Hepatocyte (in vitro differentiated cells): ENCODE measurements at places on chromosomes 5 and 9.
A peak's percentile ranks its signal among the peaks of the same experiment; 100 is the strongest.

DNA sequence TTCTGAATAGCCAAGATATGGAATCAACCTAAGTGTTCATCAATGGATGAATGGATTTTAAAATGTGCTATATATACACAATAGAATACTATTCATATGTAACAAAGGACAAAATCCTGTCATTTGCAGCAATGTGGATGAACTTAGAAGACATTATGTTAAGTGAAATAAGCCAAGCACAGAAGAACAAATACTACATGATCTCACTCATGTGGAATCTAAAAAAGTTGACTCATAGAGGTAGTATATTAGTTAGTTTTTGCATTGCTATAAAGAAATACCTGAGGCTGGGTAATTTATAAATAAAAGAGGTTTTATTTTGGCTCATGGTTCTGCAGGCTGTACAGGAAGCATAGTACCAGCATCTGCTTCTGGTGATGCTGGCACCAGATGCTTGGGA, 8.1 kb downstream of the CATSPER3 start:
- H3K36me3 ChIP-seq, result no peaks in the 10 kb centered on the region
- H3K27ac ChIP-seq, result no peak overlapping the region
- DNase-seq, result no peak
- H3K27me3 ChIP-seq, result no peaks in the 10 kb centered on the region
- no peak overlapping the region for H3K4me3 ChIP-seq

- no peaks in the 10 kb centered on the region for H3K4me1 ChIP-seq
- H3K4me3 ChIP-seq, result no peak overlapping the region
- no peak overlapping the region for H3K27ac ChIP-seq
- no peaks in the 10 kb centered on the region for H3K27me3 ChIP-seq
- DNase-seq, result no peak
Observed at GRCh38 chr9:99335280-99335679, 113.2 kb downstream of the SEC61B start.

DNA sequence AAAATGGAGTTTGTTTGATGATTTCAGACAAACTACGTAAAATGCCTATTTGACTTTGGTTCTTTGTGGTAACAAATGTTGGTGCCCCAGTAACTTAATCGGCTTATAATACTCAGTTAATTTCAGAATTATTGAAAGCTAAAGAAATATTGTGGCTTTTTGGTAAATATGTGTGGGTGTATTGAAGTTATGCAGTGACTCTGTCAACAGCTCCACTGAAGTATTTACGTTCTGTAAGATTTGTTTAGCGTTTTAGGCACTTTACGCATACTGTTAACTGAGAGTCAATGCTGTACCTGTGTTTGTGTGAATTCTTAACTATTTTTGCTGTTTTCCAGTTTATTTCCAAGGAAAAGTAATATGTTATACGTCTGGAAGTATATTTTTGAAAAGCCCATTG, 2.2 kb downstream of the RAD23B start:
- no peak for DNase-seq
- peak overlapping the region; percentile 98 for H3K27ac ChIP-seq
- H3K4me3 ChIP-seq, result peak overlapping the region; percentile 65
- peaks cover 7% of the 10 kb centered on the region for H3K4me1 ChIP-seq

GRCh38 chr9:87148331-87149104, 201.2 kb upstream of the GAS1 start:
- H3K27ac ChIP-seq, result peak overlapping the region; percentile 70
- peak; percentile 86 for DNase-seq
- no peak overlapping the region for H3K4me3 ChIP-seq

GRCh38 chr9:74724317-74724716, 163.4 kb downstream of the TRPM6 start:
- H3K4me1 ChIP-seq, result no peaks in the 10 kb centered on the region
- H3K27ac ChIP-seq, result no peak overlapping the region
- H3K27me3 ChIP-seq, result no peaks in the 10 kb centered on the region
- no peak overlapping the region for H3K4me3 ChIP-seq
- peak; percentile 6 for DNase-seq

GRCh38 chr5:157384971-157385709, 74.9 kb upstream of the NIPAL4 start:
- H3K4me3 ChIP-seq, result no peak overlapping the region
- H3K27me3 ChIP-seq, result no peaks in the 10 kb centered on the region
- H3K36me3 ChIP-seq, result no peaks in the 10 kb centered on the region

DNA sequence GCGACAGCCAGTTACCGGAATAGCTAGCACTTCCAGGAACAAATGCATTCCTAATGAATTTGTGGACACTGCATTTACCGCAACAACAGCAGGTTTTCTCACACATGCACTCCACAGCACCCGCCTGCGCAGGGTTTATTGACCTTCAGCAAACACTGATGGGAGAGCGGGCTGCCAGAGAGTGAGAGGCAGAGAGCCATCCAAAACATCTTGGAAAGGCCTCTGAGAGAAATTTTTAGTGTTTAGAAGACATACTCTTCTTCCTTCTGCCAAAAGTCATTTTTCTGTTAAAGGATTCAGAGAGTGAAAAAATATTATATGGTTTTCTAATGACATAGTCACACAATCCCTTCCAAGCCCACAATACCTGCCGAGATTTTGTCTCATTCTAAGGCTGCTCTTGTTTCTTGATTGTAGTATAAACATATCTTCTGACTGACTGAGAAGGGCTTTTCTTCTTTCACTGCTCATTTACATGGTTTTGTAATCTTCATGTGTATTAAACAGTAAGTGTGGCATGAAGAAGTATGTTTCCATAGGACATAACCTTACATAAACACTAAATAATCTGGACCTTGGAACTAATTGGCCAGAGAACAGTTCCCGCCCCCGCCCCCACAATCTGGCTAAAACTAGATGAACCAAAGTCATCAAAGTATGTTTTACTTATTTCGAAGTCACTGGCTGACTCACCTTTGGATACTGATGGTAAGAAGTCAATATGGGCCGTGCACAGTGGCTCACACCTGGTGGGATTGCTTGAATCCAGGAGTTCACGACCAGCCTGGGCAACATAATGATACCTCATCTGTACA, 432.5 kb upstream of the MEF2C start:
- no peaks in the 10 kb centered on the region for H3K36me3 ChIP-seq
- no peak overlapping the region for H3K4me3 ChIP-seq
- DNase-seq, result peak; percentile 41
- peak overlapping the region; percentile 73 for H3K27ac ChIP-seq
- H3K4me1 ChIP-seq, result peaks cover 17% of the 10 kb centered on the region
- no peaks in the 10 kb centered on the region for H3K27me3 ChIP-seq

- DNase-seq, result peak; percentile 45
- no peak overlapping the region for H3K4me3 ChIP-seq
- no peaks in the 10 kb centered on the region for H3K36me3 ChIP-seq
- H3K27me3 ChIP-seq, result no peaks in the 10 kb centered on the region
Observed at GRCh38 chr9:14935964-14936363, 25.7 kb upstream of the FREM1 start.

GRCh38 chr5:126972062-126972895, 58.1 kb downstream of the MARCHF3 start:
- no peak overlapping the region for H3K27ac ChIP-seq
- H3K4me3 ChIP-seq, result no peak overlapping the region
- no peaks in the 10 kb centered on the region for H3K27me3 ChIP-seq

- H3K4me1 ChIP-seq, result peaks cover 12% of the 10 kb centered on the region
- peak overlapping the region; percentile 89 for H3K27ac ChIP-seq
- H3K27me3 ChIP-seq, result no peaks in the 10 kb centered on the region
- H3K4me3 ChIP-seq, result peak overlapping the region; percentile 71
- no peaks in the 10 kb centered on the region for H3K36me3 ChIP-seq
- DNase-seq, result no peak
Observed at GRCh38 chr5:119071561-119071995, 691 bp downstream of the DMXL1 start.

- H3K27me3 ChIP-seq, result no peaks in the 10 kb centered on the region
- H3K36me3 ChIP-seq, result no peaks in the 10 kb centered on the region
- no peak overlapping the region for H3K27ac ChIP-seq
- peak; percentile 21 for DNase-seq
- H3K4me3 ChIP-seq, result no peak overlapping the region
Observed at GRCh38 chr9:121784731-121785411, 133.4 kb downstream of the DAB2IP start.

- no peak overlapping the region for H3K4me3 ChIP-seq
- no peak for DNase-seq
- no peaks in the 10 kb centered on the region for H3K27me3 ChIP-seq
- no peaks in the 10 kb centered on the region for H3K36me3 ChIP-seq
Observed at GRCh38 chr5:127993476-127993875, 90.1 kb upstream of the SLC12A2 start.

DNA sequence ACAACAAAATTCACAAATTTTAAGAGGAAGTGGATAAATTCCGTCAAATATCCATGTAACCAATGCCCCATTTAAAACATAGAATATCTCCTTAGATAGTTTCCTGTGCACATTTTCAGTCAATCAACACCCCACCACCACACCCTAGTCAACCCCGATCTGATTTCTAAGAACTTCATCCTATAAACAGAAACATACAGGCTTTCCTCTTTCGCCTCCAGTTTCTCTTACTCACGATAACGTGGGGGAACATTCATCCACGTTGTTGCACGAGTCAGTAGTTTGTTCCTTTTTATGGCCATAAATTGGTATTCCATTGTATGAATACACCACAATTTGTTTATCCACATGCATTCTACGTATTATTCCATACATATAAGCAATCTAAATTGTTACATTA, 35.6 kb upstream of the TRIO start:
- H3K4me1 ChIP-seq, result no peaks in the 10 kb centered on the region
- no peak overlapping the region for H3K4me3 ChIP-seq
- H3K27ac ChIP-seq, result no peak overlapping the region
- no peaks in the 10 kb centered on the region for H3K36me3 ChIP-seq
- DNase-seq, result no peak

GRCh38 chr9:3827175-3827574, 301.4 kb upstream of the RFX3 start:
- H3K4me3 ChIP-seq, result no peak overlapping the region
- no peaks in the 10 kb centered on the region for H3K36me3 ChIP-seq
- no peaks in the 10 kb centered on the region for H3K27me3 ChIP-seq
- no peak overlapping the region for H3K27ac ChIP-seq
- DNase-seq, result no peak

GRCh38 chr5:58937031-58937681, 354.3 kb downstream of the RAB3C start:
- no peak overlapping the region for H3K4me3 ChIP-seq
- H3K27ac ChIP-seq, result no peak overlapping the region
- DNase-seq, result no peak
- no peaks in the 10 kb centered on the region for H3K4me1 ChIP-seq
- H3K36me3 ChIP-seq, result peaks cover 2% of the 10 kb centered on the region

GRCh38 chr9:80204054-80204453, 632.3 kb downstream of the TLE4 start:
- H3K4me1 ChIP-seq, result no peaks in the 10 kb centered on the region
- no peak overlapping the region for H3K27ac ChIP-seq

DNA sequence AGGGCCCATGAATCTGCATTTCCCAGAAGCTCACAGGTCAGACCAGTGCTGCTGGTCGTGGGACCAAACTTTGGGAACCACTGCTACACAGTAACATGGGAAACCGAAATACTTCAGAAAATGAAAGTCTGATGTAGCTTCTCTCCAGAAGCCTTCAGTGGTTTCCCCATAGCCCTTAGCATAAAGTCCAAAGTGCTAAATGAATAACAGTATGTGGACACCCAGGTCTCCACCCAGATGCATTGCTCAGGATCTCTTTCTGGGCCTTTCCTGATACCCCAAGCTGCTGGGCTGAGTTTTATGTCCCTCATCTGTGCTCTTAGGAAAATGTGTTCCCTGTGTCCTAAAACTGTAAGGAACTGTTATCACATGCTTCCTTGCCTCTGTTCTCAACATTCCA, 100.4 kb downstream of the NFIB start:
- H3K4me1 ChIP-seq, result peaks cover 5% of the 10 kb centered on the region
- H3K4me3 ChIP-seq, result no peak overlapping the region
- no peaks in the 10 kb centered on the region for H3K27me3 ChIP-seq
- no peak overlapping the region for H3K27ac ChIP-seq
- no peaks in the 10 kb centered on the region for H3K36me3 ChIP-seq
- no peak for DNase-seq

- H3K4me3 ChIP-seq, result no peak overlapping the region
- no peaks in the 10 kb centered on the region for H3K27me3 ChIP-seq
- H3K36me3 ChIP-seq, result no peaks in the 10 kb centered on the region
- peaks cover 13% of the 10 kb centered on the region for H3K4me1 ChIP-seq
- no peak for DNase-seq
- H3K27ac ChIP-seq, result no peak overlapping the region
Observed at GRCh38 chr5:39628348-39628747, 203.6 kb upstream of the DAB2 start.

DNA sequence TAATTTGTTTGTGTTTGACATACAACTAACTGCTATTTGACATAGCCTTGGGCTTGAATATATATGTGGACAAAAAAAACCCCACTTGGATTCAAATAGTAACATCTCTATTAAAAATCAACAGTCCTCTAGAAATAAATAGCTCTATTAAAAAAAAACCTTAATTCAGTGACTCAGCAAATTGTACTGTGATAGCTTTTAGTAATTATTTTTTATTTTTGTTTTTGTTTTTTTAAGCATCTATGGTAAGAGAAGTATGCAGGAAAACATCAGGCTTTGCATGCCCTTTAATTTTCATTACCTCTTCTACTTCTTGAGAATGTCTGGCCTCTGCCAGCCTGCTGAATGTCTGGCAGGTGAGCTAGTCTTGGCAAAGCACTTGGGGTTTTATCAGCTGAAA, 300.7 kb downstream of the NPR3 start:
- no peaks in the 10 kb centered on the region for H3K4me1 ChIP-seq
- no peak overlapping the region for H3K4me3 ChIP-seq
- DNase-seq, result no peak
- H3K27me3 ChIP-seq, result no peaks in the 10 kb centered on the region
- no peak overlapping the region for H3K27ac ChIP-seq

GRCh38 chr5:169914766-169915165, 65.5 kb downstream of the INSYN2B start:
- peaks cover 4% of the 10 kb centered on the region for H3K27me3 ChIP-seq
- H3K4me3 ChIP-seq, result no peak overlapping the region
- peak; percentile 53 for DNase-seq
- H3K4me1 ChIP-seq, result no peaks in the 10 kb centered on the region
- H3K27ac ChIP-seq, result no peak overlapping the region

- no peaks in the 10 kb centered on the region for H3K4me1 ChIP-seq
- no peaks in the 10 kb centered on the region for H3K36me3 ChIP-seq
- no peak overlapping the region for H3K27ac ChIP-seq
Observed at GRCh38 chr5:167816864-167817263, 474.6 kb upstream of the WWC1 start.

GRCh38 chr9:76799473-76799872, 35.2 kb downstream of the PCA3 start:
- peak overlapping the region; percentile 38 for H3K27ac ChIP-seq
- H3K27me3 ChIP-seq, result no peaks in the 10 kb centered on the region
- peaks cover 13% of the 10 kb centered on the region for H3K4me1 ChIP-seq

DNA sequence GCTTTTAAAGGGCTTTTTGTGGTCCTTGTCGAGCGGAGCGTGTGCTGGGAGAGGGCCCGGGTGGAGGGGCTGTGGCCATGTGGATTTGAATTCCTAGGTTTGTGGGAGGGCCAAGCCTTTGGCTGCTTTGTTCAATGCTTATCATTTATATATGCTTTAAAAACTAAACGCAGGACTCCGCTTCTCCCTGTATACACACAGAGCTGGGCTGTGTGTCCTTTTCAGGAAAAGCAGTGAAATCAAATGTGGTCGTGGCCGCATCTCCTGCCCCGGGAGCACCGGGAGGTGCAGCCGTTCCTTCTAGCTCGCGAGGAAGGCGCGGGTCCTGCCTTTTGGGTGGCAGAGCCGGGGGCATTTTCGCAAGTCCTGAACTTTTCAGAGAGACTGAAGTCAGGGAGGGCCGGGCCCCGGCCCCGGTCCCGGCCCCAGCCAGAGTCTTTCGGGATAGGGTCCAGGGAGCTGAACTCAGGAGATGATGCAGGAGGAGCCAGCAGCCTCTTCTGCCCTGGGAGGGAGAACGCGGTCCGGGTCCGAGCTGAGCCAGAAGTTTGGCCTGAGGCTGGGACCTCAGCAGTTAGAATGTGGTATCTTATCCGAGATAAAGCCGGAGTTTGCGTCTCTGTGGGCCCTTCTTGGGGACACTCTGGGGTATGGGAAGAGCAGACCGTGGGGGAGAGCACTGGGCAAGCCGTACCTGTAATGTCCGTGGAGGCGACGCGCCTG, 158.8 kb downstream of the C9orf152 start:
- peak overlapping the region; percentile 90 for H3K4me3 ChIP-seq
- H3K4me1 ChIP-seq, result peaks cover 11% of the 10 kb centered on the region
- peak overlapping the region; percentile 69 for H3K27ac ChIP-seq
